ENCODE measurements at places on chromosomes 2 and 18.

DNA sequence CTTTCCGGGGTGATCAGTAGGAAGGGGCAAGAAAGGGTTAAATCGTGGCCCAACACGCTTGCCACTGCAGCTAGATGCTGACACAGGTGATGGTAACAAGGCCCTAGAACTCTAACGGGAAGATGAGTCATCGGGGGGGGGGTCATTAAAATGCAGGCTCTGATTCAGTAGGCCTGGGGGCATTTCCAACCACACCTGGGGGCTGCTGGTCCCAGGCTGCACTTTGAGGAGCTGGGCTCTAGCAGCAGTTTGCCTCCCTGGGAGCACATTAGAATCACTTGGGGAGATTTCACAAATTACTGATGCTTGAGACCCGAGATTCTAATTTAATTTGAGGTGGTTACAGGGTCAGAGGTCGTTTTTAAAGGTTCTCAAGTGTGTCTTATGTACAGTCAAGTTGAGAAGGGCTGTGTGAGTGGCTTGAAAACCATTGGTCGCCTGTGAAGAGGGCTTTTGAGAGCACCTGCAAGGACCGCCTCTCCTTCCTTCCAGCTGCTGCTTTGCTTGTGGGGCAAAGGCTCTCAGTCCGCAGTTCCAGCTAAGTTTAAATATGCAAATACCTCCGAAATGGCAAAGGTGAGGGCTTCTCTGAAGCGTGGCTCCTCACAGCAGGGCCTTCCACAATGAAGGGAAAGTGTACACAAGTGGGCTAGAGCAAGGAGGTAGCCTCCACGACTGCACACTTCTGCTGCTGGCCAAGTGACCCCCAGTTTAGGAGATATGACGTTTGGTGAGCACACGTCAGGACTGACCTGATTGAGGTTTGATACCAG is 128.0 kb upstream of the MSH6 start:
- DNase-seq, result no peak

GRCh38 chr2:121748202-121748601 is 7.2 kb upstream of the TSN start:
- DNase-seq, result no peak

- no peak for DNase-seq
Observed at GRCh38 chr2:88885275-88885674, 193.8 kb downstream of the RPIA start.

GRCh38 chr18:79252904-79253633 is 142.7 kb upstream of the NFATC1 start:
- no peak for DNase-seq

DNA sequence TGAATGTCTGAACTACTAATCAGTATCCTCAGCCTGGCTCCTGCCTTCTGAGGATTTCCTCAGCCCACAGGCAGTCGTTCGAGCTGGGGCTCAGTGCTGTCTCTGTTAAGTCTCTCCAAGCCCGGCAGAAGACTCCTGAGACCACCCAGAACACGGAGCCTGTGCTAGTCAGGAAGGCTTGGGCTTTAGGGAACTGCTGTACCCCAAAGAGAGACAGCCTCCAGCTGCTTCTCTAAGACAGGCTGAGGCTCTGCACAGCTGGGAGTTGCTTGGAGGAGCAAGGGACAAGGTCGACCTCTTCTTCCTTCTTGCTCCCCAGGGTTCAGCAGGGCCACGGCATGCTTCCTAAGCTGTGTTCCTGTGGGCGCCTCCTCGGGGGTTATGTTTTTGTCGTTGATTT is 283.4 kb upstream of the MYT1L start:
- no peak for DNase-seq

GRCh38 chr18:11665146-11665545 is 23.9 kb upstream of the GNAL start:
- no peak for DNase-seq

DNA sequence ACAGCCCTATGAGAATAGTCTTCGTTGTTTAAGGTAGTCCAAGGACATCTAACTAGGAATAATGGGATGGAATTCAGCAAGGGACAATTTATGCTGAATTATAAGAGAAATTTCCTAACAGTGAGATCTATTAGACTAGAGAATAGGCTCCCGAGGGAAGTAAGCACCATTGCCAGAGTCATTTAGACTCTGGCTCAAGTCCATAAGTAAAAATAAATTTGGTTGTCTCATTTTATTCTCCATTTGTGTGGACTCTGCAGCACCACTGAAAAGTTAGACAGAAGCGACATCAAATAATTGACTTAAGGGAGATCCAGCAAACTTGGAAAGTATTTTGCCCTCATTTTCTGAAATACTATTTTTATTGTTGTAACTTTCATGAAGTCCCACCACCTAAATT is 129.3 kb upstream of the SMIM21 start:
- no peak for DNase-seq

DNA sequence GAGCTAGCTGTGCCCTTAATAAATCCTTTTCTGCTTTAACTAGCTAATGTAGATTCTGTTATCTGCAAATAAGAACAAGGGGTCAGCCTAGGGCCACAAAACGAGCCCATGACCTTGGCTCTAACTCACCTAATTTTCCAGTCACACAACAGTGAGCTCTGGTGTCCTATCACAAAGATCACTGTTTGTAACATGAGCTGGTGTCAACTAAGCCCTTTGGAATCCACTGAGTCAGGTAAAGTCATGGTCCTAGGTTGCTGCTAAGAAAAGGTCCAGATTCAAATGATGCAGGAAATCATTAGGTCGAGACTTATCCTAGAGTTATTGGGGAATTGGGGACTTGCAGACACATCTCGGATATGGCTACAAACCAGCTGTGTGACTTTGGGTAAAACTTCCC is 49.9 kb downstream of the ST8SIA5 start:
- no peak for DNase-seq

GRCh38 chr18:32956591-32957315 is 183.9 kb upstream of the KLHL14 start:
- no peak for DNase-seq

DNA sequence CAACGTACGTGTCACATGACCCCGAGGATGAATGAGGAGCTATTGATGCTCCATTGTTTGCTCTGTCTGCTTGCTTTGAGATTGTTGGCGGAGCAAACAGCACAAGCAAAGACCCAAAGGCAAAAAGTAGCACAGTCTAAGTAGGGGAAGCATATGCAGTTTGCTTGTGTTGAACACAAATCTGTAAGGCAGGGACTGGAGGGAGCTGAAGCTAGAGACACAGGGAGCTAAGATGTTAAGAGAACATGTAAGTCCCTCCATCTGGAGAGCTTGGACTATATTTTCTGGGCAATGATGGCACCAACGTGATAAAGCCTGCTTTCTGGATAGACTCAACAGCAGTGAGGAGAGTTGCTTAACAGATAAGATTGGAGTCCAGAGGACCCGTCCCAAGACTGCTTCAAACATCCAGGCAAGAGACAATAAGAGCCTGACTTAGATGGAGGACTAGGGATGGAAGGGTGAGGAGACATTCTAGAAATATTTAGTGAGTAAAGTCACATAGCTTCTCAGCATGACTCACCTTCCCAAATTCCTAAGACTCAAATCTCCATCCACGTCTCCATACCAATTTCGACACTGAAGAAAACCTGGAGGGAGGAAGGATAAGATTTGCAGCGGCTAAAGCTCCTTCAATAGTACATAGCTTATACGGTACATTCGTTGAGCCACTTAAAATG is 88.1 kb upstream of the KLF7 start:
- DNase-seq, result no peak

DNA sequence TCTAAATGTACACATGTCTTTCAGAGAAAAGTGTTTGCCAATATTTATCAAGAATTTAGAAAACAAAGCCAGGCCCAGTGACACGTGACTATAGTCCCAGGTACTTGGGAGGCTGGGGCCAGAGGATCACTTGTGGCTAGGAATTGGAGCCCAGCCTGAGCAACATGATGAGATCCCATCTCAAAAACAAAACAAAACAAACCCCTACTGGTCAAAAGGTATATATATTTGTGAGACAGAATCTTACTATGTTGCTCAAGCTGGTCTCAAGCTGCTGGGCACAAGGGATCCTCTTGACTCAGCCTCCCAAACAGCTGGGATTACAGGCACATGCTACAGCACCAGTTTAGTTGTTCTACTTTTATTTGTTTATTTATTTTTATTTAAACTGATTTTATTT is 79.2 kb downstream of the ZDBF2 start:
- DNase-seq, result no peak

DNA sequence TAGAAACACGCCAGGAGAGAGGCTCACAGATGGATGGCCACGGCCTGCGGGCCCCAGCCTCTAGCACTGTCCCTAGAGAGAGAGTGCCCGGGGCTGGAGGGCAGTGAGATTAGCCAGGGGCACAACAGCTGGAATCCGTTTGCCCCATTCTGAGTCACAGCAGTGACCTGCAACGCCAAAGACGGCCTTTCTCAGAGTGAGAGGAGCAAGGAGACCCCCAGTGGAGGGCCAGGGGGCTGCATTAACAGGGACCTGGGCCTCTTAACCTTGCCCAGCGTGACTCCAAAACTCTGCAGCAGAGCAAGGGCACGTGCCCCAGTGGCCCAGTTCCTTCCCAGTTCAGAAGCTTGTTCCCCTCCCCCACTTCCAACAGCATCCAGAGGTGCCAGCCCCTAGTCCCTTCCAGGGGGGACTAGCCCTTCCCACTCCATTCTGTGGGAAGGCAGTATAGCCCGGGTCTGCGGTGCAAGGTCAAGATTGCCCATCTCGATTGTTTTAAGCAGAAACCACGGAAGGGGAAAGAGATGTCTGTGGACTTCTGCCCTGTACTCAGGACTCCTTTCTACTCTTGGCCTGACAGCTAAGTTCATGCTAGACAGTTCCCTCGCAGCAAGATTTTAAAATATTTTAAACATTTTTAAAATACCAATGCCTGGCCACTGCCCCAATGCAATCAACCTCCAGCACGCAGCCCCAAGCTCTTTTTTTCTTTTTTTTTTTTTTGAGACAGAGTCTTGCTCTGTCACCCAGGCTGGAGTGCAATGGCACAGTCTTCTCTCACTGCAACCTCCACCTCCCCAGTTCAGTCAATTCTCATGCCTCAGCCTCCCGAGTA is 50.9 kb upstream of the BIN1 start:
- DNase-seq, result no peak

DNA sequence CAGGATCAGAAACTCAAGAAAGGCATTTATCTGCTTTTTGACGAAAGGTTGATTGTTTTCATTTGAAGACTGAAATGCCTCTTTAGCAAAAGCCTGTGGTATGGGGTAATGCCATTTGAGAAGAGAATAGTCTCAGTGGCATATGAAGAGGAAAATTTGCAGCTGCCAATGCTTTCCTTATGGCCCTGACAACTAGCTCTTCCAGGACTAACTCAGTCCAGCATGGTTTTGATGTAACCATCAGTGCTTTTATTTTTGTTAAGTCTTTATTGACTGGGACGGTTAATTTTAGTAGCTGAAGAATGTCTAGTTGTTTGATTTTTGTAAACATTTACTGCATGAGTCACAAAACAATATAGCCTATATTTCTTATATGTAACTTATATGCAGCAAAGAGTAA is 158.4 kb downstream of the LNPK start:
- no peak for DNase-seq

GRCh38 chr2:74526649-74527230 is 709 bp upstream of the DQX1 start:
- no peak for DNase-seq

- DNase-seq, result no peak
Observed at GRCh38 chr2:3504741-3505140, 14.6 kb downstream of the ADI1 start.

GRCh38 chr2:119702918-119703401 is 24.0 kb downstream of the TMEM177 start:
- peak; percentile 70 for DNase-seq

DNA sequence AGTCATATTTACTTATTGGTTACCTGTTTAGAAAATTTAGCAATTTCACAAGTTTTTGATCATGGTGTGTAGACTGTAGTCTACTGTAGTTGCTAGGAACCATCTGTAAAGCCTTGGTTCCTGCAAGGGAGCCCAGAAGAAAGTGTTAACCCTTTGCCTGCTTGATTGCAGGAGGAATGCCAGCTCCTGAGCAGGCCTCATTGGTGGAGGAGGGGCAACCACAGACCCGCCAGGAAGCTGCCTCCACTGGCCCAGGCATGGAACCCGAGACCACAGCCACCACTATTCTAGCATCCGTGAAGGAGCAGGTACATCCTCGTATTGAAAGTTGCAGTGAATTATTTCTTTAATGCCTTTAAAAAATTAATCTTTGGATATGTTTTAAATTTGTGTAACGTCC is 76.3 kb downstream of the PKP4 start:
- DNase-seq, result no peak

- no peak for DNase-seq
Observed at GRCh38 chr18:13527256-13527655, 199.1 kb downstream of the FAM210A start.

DNA sequence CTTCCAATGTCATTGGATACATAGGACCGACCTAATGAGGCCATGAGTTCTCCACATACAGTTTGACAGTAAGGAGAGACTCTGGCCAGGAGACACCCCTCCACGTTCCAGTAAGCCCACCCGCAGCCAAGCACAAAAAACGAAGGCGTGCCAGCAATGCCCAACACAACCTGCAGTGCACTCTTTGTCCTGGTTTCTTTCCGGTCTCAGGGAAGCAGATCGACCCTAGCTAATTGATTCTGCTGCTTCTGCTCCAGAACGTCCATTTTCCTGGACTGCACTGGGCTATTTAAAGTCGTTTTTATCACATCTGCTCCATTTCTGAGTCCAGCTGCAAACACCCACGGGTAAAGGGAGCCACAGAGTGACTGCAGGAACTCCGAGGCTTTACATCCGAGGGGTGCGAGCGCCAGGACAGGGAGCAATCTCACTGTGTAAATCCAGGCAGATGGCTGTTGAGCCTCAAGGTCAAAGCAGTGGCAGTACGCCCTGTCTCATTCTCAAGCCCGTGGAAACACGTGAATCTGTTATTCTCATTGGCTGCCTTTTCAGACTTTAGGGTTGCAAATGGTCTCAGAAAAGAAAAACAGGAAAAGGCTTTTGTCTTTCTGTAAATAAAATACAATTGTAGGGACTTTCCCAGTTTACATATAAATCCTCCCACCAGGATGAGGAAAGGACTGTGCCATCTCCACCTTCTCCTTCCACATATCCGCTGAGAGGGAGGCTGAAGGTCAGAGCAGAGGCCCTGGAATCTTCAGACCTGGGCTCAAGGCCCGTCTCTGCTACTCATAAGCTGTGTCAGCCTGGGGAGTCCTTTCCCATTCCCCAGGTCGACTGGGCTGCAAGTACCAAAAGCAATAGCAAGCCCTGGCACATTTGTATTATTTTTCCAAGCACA is 40.7 kb downstream of the TMEM163 start:
- DNase-seq, result no peak

DNA sequence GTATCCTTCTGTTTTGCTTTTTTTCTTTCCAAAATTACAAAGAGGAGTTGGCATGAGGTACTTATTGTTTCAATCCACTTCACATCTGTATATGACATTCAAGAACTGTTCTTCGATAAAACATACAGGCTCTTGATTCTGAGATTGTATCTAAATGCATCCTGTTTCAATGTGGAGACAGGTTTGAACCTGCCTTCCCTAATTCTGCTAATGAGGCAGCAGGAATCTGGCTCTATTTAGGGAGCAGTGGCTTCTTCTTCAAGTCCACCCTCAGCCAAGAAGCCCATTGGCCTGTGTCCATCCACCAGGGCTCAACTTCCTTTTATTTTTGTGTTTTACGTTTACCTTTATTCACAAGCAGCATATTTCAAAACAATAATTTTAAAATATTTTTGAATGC is 84.8 kb upstream of the PIK3C3 start:
- no peak for DNase-seq
